ENCODE measurements at places on chromosomes 2 and 18.

DNA sequence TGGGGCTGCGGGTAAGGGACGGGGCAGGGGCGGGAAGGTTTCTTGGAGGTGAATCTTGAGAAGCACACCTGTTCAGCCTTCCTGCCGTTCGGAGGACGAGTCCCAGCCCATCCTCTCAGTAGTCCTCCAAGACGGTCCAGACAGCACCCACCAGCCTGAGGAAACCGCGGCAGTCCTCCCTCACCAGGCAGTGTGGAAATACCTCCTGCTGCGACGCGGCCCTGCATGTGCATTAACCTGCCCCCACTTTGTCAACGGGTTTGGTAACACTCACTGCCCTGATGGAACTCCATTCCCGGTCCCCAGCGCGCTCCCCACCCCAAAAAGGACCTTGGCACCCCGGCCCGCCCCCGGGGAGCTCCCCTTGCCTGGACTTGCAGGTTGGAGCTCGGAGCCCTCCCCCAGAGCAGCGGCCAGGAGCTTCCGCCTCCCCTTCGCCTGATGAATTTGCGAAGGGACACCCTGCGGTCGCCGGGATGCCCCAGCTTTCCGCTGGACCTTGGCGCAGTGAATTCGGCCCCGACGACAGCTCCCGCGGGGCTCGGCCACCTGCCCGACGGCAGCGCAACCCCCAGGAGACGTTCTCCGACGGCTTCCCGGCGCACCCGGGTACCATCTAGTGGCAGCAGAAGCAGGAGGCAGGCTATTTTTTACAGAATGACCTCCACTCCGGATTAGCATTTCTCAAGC lies 31.5 kb downstream of the ACVR1C start:
- DNase-seq: no peak

DNA sequence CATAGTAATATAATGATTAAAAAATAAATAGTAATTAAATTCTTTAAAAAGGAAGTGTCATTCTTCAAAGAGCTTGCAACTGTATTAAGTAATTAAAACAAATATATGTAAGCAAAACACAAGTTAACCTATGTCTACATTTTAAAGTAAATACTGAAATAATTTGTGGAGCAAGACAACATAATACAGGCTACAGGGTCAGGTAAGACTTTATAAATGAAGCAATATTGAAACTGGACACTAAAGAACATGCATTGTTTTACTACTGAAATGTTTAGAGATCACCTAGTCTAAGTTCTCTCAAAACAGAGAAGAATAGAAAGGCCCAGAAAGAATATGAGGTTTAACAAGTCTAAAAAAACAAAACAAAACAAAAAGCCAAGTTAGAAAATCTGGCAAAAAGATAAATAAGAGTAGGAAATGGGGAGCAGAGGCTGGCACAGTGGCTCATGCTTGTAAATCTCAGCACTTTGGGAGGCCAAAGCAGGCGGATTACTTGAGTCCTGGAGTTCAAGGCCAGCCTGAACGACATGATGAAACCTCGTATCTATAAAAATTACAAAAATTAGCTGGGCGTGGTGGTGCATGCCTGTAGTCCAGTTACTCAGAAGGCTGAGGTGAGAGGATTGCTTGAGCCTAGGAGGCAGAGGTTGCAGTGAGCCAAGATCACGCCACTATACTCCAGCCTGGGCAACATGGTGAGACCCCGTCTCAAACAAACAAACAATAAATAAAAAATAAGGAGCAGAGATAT lies 34.4 kb downstream of the VPS54 start:
- no peak for DNase-seq

GRCh38 chr18:23291456-23292205 lies 156.3 kb downstream of the CABLES1 start:
- no peak for DNase-seq

GRCh38 chr2:44087036-44087713 lies 81.5 kb upstream of the PPM1B start:
- DNase-seq: peak; percentile 89

- peak; percentile 92 for DNase-seq
Measured at GRCh38 chr2:70861777-70862625, 26.4 kb upstream of the CD207 start.

- DNase-seq: no peak
Measured at GRCh38 chr2:228257379-228257778, 75.9 kb upstream of the SPHKAP start.

DNA sequence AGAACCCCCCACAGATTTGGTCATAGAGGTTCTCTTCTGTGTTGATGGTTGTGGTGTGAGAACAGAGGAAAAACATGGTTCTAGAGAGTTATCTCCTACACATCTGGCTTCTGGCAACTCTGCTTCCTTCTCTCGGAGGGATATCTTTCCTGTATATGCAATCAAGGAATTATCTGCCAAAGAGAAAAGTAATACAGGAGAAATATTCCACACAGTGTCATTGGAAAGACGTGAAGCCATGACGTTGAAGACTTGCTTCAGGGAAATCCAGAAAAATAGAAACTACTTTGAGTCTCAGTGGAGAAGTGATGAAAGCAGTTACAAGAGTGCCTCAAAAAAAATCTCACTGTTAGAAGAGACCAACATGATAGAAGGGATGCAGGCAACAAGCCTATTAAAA lies 78.5 kb downstream of the RAB31 start:
- DNase-seq: no peak

DNA sequence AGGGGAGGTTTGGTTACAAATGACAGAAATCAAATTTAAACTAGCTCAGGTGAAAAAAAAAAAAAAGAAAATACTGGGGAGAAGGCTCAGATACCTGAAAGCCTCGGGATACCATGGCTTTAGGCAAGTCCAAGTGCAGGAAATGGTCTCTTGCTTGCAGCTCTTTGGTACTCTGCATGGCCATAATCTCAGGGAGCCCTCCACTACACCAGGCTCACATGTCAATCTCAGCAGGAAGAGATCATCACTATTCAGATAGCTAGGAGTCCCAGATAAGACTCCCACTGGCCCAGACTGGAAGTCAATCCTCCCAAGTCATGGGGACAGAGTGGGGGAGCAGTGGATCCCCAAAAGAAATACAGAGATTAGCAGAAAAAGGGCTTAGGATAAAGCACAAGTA lies 64.8 kb upstream of the RALBP1 start:
- DNase-seq: no peak

GRCh38 chr2:38650717-38651116 lies 15.2 kb upstream of the GALM start:
- DNase-seq: no peak

- no peak for DNase-seq
Measured at GRCh38 chr18:2967357-2967756, 45.6 kb downstream of the LPIN2 start.

- no peak for DNase-seq
Measured at GRCh38 chr18:80232710-80233109, 14.6 kb downstream of the PARD6G start.

- no peak for DNase-seq
Measured at GRCh38 chr2:72051971-72052505, 95.6 kb downstream of the CYP26B1 start.

GRCh38 chr2:191486584-191487320 lies 191.2 kb upstream of the NABP1 start:
- DNase-seq: peak; percentile 20

DNA sequence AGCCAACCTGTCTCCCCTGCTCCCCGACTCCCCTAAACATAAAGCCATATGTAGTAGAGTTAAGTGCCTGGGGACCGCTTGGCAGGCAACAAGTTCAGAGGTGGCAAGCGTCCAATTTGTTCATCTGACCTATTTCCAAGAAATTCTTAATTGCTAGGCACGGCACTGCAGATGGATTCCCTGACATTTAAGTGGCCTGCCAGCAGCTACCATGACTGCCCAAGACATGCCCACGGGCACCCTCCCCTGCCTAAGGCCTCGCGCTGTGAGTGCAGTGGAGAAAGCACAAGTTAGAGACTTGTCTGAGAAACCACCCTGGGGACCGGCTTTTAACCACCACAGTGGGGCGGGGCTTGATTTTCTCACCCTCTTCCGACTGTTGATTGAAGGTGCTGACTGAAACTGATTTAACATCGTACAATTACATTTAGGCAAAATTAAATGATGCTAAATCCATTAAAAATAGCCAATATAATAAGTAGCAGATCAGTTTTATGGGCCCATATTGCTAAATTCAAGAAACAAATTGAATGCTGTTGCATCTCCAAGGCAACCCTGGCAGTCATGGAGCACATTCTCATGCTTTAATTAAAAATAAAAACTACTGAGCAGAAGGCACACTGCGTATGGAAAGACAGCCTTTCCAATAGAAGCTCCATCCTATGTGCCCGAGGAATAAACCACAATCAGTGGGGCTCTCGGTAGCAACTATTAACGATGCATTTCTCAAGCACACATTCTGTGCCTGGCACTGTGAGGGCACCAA lies 163.6 kb upstream of the ACAA2 start:
- no peak for DNase-seq

DNA sequence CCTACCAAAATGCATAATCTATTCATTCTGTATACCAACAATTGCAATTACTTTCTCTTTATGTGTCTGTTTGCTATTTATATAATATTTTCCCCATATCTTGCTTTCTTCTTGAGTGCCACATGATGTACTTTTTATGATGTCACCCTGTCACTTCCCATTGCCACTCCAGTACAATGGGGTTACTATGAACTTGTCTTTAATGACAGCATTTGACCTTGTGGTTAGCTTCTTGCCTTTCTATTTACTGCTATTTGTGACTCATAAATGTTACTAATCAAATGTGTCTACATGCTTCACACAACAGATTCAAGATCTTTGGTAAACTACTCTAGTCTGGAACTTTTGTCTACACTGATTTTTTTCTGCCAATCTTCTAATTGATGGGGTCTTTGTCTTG lies 486.3 kb downstream of the NR4A2 start:
- DNase-seq: no peak

DNA sequence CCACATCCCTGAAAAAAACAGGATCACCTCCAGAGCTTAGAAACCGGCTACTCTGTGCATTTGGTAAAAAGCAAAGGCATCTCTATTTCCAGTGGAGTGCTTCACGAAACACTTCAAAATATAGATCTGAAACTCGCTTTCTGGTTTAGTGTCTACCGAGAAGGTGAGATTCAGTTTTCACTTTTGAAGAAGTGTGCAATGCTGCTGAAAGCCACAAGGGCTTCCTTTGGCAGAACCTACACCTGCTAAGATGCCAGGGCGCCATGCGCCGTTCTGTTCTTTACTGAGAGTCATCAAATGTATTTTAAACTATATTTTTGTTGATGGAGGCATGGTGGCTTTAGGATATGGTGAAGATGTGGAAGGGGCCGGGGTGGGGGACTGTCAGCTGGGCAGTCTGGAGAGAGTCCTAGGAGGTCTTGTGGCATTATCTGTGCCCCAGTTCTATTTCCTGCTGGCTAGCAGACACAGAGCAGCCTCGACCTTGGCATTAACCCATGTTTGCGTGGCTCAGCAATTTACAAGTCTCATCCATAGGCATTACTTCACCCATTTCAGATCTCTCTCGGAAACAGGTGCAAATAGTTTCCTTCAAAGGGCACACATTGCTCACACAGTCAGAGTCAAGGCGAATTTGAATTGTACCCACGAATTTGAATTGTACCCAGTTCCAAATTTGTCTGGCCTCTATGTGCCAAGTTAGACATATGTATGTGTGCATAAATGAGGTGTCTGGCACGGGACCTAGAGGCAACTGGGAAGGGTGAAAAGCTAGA lies 46.7 kb upstream of the KCNF1 start:
- DNase-seq: no peak

DNA sequence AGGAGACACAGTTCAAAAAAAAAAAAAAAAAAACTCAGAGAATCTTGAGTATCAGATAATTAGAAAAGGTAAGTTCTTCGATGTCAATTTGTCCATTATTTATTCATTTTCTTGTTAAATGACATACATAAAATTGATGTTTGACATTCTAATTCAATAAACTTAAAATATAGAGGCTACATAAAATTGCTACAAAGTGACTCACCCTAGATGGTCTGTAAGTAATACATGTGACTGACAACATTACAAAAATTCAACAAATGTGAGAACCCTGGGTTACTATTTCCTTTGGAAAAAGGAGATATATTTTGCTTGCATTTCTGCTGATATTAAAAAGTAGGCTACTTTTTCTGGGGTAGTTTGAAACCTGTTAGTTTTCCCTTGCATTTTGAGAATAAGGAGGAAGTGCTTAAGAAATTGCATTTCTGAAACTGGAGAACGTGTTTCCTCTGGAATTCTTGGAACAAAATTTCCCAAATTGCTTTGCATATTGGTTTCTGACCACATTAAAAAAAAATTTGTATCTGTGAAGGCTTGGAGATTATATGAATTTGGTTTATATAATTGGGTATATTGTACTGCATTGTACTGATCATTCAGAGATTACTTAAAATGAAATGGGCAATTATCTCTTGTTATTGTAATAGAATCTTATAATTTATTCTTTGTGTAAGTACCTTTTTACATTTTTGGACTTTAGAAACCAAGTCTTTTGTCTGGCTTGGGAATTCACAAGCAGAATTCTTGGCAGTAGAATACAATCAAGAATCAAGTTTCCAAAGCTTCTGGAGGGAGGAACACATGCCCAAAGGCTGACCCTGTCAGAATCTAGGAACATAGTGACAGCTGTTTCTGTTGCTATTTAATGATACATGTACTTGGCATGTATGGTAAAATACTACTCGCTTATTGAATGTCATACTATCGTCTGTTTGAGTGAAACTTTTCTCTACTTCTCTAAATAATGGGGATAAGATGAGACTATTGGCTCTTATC lies 106.1 kb downstream of the DSEL start:
- no peak for DNase-seq

GRCh38 chr2:241904791-241905710 lies 35.5 kb downstream of the RTP5 start:
- DNase-seq: no peak

GRCh38 chr2:233807215-233807865 lies 29.2 kb downstream of the MROH2A start:
- no peak for DNase-seq
